Left kidney (tissue), 8 donors: ENCODE measurements at places on chromosomes 12 and 14.

GRCh38 chr12:57157588-57158173, 10.3 kb upstream of the LRP1-AS start:
- DNase-seq: no peak

DNA sequence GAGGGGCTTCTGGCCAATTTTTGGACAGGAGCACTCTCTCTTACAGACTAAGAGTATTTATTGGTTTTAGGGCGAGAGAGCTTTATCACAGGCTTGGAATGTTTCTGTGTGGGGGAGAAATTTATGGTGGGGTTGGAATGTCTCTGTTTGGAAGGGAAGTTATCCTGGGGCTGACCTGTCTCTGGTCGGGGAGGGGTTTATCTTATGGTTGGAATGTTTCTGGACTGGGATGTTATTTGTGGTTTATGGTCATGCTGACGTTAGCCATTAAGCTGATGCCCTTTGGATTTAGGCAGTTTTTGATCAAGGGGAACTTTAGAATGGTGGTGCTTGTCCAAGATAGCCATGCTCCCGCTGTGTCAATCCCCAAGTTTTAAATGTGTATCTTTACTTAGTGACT, 614.8 kb downstream of the DIO2 start:
- no peak for DNase-seq

GRCh38 chr12:71694099-71694820, 8.4 kb downstream of the TMEM19 start:
- DNase-seq: no peak

DNA sequence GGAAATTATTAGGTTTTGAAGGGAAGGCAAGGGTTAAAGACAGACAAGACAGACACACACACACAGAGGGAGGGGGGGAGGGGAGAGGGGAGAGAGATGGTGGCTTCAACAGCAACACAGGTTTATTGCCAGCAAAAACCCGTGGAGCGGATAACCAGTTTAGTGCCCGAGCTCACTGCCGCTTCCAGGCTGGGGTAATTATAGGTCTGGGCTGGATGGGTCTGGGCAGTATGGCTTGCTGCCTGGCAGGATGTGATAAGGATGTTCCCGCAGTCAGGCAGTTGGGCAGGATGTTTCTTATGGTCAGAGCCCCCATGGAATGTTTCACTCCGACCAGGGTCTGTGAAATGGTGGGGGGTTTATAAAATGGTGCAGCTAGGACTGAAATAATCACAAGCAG, 4.4 kb upstream of the TDRD9 start:
- no peak for DNase-seq

DNA sequence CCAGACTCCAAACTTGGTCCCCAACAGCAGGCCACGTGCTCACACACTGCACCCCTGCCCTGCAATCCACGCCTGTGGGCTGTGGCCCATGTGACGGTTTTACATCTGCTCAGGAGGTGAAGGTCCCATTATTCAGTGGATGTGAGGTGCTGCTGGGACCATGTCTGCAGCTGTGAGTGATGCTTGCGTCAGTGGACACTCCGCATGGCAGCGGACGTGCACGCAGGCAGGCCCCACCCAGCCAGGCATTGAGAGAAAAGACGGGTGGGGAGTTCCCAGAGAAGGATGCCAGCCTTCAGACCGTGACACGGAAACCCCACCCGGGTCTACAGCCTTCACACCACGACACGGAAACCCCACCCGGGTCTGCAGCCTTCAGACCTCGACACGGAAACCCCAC, 67.6 kb downstream of the NOC4L start:
- DNase-seq: no peak
